ENCODE measurements at places on chromosomes 7 and 10. TPM values are rescaled to one million over a fixed set of nuclear protein-coding genes. Genes with fewer than 3 reads are reported as not detected.

DNA sequence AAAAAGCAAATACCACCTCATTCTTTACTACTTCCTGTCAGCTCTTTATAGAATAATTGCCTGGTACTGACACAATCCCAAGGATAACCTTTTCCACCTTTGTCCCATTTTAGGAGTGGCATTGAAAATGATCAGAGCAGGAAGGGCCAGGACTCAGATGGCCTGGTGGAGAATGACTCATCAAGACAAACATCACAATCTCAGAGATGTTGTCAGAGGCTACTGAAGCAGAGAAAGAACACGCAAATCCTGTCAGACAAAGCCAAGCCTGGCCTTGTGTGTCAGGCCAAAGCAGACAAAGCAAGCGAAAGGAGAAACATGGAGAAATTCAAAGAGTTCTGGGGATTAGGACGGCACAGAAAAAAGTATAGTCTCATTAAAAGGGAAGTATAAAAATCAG lies 40.9 kb downstream of the NSUN6 start:
- no peak for DNase-seq

- no peak for DNase-seq
These were observed 428.4 kb upstream of the TEX47 start for GRCh38 chr7:89223900-89224395.

- no peak for DNase-seq
These were observed 294.5 kb upstream of the NFE2L3 start for GRCh38 chr7:25857376-25858067.

- DNase-seq: no peak
These were observed 7.5 kb upstream of the SH2D4B start for GRCh38 chr10:80530251-80530650.

DNA sequence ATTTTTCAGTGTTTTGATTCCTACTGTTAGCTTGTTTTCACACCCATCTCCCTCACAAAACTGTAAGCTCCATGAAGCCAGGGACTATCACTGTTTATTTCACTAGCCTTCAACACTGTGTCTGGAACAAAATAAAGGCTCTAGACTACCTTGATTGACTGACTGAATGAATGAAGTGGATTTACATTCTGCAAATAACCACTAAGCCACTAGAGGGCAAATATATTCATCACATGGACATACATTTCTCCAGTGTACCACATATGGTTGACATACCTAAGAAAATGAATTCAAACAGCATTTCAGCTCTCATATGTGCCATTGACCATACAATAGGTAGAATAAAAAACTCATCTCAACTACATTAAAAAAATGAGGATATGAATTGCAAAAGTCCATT lies 185.9 kb downstream of the RAB11FIP2 start:
- no peak for DNase-seq

- no peak for DNase-seq
These were observed 16.2 kb upstream of the BRAF start for GRCh38 chr7:140940898-140941297.

GRCh38 chr10:44198780-44199097 lies 186.2 kb downstream of the CXCL12 start:
- DNase-seq: no peak

DNA sequence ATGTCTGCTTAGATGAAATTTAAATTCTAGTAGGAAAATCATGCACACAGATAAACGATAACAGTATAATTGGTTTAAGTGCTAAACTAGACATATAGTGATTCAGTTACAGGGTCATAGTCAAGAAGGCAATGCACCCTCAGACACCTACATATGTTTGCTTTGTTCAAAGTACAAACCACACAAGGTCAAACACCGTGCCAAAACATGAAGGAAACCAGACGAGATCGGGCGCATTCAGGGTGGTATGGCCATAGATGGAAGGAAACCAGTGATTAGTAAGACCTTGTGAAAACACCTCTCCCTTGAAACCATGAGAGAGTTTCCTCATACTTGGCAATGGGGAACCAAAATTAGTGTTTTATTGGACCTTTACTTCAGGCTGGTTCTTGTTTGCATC lies 906.9 kb downstream of the PCDH15 start:
- no peak for DNase-seq

DNA sequence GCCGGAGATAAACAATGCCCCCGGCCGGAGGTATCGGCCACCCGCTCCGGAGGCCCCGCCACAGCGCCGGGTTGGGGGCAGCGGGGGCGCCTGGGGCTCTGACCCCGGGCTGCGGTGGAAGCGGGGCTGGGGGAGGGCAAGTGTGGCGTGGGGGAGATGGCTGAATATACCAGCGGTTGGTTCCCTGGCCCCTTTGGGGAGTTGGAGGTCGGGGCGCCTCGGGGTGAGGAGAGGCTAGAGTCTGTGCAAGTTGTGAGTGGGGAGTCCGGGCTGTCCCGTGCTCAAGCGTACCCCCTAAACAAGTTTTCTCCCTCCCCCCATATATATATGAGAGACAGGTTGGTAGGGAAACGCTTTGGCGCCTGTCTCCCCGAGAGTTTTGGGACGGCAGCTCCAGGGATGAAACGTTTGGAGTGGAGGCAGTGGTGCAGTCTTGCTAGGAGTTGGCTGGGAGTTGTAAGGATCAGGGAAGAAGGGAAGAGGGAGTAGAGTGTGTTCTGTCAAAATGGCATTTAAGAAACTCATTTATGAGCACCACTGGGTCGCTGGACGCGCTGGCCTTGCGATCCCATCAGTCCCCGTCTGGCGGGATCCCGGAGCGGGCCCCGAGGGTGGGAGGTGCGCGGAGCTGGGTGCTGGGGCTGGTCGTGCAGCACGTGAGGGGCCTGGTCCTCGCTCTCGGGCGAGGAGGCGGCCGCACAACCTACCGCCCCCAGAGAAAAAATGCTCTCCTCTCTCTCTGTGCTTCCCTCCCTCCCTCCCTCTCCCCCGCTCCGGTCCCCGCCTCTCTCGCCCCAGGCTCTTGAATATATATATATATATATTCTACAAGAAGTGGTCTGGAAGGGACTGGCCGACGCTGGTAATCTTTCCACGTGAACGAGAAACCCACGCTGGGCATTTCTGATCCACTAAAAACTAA lies 1.1 kb downstream of the TET1 start:
- DNase-seq: no peak

GRCh38 chr10:56633876-56634452 lies 272.9 kb upstream of the ZWINT start:
- DNase-seq: no peak

DNA sequence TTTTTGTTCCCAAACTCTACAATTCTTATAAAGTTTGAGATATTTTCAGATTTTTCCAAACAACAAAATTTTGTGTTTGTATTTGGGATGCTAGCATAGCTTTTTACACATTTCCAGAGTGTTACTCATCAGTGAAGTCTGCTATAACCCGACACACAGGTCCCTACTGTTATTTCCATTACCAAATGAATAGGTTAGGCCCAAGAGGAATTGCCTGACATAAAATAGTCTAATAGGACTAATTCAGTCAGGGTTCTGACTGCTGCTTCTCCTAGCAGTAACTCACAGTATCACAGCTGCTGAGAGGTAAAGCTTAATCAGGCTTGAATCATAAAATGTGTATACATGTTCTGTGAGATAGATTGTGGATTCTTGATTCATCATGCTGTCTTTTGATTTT lies 49.1 kb upstream of the STRIP2 start:
- DNase-seq: no peak

DNA sequence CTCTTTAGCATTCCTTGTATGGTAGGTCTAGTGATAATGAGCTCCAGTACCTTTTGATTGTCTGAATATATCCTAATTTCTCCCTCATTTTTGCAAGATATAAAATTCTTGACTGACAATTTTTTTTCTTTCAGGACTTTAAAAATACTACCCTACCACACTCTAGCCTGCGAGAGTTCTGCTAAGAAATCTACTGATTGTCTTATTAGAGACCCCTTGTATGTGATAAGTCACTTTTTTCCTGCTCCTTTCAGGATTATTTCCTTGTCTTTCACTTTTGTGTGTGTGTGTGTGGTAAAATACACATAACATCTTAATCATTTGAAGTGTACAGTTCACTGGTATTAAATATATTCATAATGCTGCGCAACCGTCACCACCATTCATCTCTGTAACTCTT lies 68.7 kb upstream of the PPP1R9A start:
- DNase-seq: no peak

DNA sequence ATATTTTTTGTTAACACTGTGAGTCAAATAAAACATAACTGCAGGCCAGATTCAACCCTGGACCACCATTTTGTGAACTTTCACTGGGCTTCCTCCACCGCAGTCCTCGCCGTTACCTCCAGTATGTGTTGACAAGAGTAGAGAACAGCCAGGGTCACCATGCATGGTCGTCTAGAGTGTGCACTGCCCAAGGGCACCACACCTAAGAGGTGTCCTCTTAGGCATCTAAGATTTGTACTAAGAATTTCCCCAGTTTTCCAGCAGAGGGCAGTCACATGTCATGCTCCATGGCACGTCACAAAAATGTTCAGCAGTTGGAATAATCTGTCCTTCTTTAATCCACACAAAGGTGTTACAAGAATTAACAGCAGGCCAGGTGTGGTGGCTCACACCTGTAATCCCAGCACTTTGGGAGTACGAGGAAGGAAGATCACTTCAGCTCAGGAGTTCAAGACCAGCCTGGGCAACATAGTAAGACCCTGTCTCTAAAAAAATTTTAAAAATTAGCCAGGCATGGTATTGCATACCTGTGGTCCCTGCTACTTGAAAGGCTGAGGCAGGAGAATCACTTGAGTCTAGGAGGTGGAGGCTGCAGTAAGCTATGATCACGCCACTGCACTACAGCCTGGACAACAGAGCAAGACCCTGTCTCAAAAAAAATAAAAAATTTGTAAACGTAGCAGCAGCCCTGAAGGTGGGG lies 71.2 kb upstream of the FOXK1 start:
- DNase-seq: no peak

GRCh38 chr7:4702961-4703512 lies 20.9 kb downstream of the FOXK1 start:
- DNase-seq: no peak

- DNase-seq: no peak
These were observed 673.9 kb downstream of the PHTF2 start for GRCh38 chr7:78472519-78472918.

GRCh38 chr10:11154333-11154732 lies 136.7 kb downstream of the CELF2 start:
- DNase-seq: no peak

The WNT16 gene
- total RNA-seq: not detected

The TMEM26 gene
- 0.62 TPM for total RNA-seq

The LMOD2 gene
- not detected for total RNA-seq

The TMEM243 gene
- 25.3 TPM for total RNA-seq

The H2BK1 gene
- 2.2 TPM for total RNA-seq

The PIK3AP1 gene
- 23.4 TPM for total RNA-seq

The TAC1 gene
- not detected for total RNA-seq

The NAT16 gene
- not detected for total RNA-seq

The GRM3 gene
- total RNA-seq: not detected

The TLL2 gene
- total RNA-seq: 0.12 TPM

The DDC gene
- total RNA-seq: not detected
